ENCODE measurements at places on chromosomes 3 and 15.

DNA sequence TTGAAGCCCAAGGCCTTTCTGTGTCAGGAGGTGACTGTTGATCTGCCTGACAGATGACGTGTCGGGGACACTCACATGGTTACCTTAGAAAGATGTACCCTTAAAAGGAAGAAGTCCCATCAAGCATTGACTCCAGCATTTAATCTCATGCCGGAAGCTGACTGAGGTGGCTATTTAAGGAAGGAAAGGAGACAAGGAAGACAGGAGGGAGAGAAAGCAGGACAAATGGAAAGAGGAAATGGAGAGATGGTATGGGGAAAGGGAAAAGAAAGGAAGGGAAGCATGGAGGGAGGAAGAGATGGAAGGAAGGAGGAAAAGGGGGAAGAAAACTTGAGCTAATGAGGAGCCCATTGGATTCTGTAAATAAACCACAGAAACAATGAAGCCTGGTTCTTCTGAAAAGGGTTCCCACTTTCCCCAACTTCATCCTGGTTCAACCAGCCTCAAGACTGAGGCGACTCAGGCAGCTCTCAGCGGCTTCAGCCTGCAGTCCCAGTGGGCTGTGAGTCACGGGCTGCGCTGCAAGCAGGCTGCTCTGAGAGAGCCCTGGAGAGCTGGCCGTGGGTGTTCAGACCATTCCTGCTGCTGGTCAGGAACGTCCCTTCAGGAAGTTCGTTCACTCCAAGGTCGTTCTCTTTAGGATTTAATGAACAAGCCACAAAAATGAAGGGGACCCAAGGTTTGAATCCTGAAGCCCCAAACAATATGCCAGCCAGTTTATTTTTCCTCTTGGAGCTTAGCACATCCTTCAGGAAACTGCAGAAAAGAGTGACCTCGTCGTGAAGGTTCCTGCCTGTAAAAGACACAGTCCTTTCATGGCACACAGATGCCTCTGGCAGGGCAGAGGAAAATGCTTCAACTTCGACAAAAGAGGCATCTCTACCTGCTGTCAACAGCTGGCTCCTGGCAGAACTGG is 69.6 kb upstream of the THBS1 start:
- no peak for DNase-seq

- DNase-seq: no peak
Observed at GRCh38 chr3:47313341-47314055, 30.8 kb downstream of the KLHL18 start.

DNA sequence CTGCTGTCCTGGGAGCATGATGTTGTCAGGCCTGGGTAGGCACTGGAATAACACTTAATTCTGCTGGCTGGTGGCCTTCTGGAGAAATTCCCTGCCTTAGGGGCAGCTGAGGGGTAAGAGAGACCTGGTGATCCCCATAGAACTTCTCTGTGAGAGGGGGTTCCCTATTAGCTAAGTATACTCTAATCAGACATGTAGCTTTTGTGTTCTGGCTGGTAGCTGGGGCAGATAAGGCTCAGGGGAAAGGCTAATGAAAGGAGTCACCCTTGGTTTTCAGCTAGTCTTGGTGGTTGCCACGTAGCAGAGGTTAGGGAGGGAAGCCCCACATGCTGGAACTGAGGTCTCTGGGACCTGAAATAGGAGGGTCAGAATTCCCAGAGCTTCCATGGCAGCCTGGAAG is 952 bp upstream of the HDDC3 start:
- DNase-seq: no peak

DNA sequence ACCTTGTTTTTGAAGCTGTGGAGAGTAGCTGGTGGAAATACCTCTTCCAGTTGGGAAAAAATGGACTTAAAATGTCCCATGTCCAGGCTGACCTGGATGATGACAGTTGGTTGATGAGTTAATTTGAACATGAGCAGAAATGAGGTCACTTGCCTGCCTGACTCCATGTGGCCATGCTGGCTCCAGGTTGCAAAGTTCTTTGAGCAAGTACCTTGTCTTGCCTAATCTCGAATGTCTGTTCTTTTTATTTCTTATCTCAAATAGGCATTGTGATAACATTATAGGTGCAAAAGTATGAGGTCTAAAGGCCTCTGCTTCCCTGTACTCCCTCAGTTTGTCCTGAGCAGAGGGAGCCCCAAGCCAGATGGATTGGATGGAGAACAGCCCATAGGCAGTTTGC is 9.0 kb downstream of the MAPKBP1 start:
- DNase-seq: no peak

- no peak for DNase-seq
Observed at GRCh38 chr15:48003441-48003840, 117.3 kb upstream of the SLC24A5 start.

GRCh38 chr3:15065550-15066007 is 464 bp upstream of the MRPS25 start:
- no peak for DNase-seq

GRCh38 chr3:152355744-152356665 is 87.3 kb downstream of the MBNL1 start:
- no peak for DNase-seq

GRCh38 chr3:105747060-105747541 is 121.7 kb downstream of the CBLB start:
- no peak for DNase-seq

DNA sequence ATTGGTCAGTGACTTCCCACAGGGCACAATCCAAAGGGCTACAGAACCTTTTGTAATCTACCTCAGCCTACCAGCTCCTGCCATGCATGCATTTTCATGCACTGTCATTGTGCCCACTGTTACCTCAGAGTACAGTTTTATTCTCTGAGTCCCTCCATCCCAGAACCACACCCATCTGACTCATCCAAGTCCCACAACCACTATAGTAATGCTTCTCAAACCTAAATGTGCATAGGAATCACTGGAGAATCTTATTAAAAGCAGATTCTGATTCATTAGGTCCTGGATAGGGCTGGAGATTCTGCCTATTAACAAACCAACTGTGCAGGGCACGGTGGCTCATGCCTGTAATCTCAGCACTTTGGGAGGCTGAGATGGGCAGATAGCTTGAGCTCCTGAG is 3.7 kb upstream of the B3GALNT1 start:
- no peak for DNase-seq

DNA sequence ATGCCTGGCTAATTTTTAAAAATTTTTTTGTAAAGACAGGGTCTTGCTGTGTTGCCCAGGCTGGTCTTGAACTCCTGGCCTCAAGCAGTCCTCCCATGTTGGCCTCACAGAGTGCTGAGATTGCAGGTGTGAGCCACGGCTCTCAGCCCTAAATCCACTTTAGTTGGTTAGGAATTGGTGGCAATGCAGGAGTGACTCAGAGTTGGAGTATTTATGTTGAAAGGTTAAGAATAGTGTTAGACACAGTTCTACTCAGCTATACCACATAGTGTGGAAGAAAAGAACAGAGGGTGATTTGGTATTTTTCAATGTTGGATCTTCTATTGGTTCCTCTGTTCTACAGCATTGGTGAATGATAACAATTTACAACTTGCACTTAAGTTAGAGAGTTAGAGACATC is 7.6 kb downstream of the ZNF639 start:
- no peak for DNase-seq

DNA sequence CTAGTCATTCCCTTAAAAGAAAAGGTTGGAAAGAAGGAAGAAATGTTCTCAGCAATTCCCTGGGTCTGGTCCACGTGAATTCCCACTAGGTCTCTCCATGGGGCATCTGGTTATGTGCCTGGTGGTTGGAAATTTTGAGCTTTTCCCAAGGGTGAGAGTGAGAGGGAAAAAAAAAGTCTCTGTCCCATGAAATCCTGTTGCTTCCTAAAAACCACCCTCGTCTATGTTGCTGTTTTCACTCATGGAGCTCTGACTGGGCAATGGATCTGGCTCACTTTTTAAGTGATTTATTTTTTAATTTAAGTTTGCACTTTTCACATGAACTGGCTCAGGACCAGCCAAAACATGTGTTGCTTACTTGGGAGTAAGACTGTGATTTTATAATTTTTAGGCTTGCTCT is 190.1 kb downstream of the CHST2 start:
- no peak for DNase-seq

Measured in thymus (tissue), 14 donors.